HT1080 (cell line): ENCODE measurements at places on chromosomes 6 and 20. TPM values are rescaled to one million over a fixed set of nuclear protein-coding genes. Genes with fewer than 3 reads are reported as not detected.
A peak's percentile ranks its signal among the peaks of the same experiment; 100 is the strongest.

GRCh38 chr6:110748453-110748852 lies 66.8 kb downstream of the CDK19 start:
- no peak for DNase-seq

GRCh38 chr6:106750142-106750918 lies 121.0 kb downstream of the QRSL1 start:
- DNase-seq, result no peak

GRCh38 chr6:69917834-69918233 lies 51.5 kb downstream of the COL19A1 start:
- peak; percentile 98 for DNase-seq

- no peak for DNase-seq
Observed at GRCh38 chr6:27593861-27594260, 121.0 kb upstream of the ZNF184 start.

DNA sequence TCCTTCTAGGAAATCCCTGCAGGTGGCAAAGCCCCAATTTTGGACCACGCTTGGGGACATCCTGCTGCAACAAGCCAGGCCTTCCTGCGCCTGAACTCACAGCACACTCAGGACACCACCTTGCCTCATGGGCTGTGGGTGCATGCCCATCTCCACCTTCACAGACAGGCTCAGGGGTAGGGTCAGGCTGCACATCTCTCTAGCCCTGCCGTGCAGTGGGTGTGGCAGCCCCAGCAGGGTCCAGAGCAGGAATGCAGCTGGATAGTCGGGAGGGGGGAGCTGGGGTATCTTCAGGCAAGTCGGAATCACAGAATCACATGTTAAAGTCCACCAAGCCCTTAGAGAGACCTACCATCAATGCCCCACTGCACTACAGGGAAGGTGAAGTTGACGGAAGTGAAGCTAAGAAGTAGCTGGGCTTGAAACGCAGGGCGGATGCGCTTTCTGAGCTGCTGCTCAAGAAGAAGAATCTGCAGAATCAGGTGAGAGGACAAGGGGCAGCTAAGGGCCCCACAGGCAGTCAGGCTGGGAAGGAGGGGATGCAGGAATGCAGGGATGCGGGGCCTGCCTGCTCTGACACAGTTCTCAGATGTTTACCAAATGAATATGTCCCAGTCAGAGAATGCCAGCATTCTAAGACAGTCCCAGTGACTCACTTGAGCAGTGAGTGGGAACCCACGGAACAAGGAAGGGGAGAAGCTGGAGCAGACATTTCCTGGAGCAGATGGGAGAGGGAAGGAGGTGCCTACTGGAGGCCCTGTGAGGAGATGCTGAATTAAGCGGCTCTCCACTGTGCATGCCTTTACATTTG lies 11.3 kb downstream of the SERPINB6 start:
- DNase-seq, result peak; percentile 77

DNA sequence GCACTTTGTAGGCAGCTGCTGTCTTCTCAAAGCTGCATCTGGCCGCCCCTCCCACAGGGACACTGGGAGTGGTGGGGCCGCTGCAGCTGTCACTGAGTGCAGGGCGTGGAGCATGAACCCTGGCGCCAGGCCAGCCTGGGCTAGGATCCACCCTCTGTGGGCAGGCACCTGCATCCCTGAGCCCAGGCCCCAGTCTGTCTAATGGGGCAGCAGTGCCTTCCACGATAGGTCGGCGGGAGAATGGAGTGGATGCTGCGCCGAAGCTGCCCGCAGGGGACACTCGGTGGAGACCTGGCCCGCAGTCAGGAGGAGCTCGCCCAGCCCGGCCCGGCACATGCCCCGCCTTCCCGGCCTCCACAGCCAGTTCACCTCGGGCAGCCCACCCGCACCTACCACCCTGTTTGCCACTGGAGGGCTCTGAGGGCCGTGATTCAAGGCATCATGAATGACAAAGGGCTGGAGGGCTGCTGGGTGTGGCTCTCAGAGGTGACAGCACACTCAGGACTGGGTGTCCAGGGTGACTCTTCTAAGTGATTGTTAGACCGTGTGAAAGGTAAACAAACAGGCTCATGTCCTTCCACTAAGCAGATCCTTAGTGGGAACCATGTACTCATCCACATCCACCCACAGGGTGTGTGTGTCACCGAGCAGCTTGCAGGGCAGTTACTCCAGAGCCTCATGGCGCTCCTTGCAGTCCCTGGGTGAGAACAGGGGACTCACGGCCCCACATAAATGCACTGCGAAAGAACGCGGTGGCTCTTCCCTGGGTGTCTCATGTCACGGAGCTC lies 133.9 kb downstream of the AGPAT4 start:
- DNase-seq, result no peak

Gene FAM83B
- total RNA-seq, result not detected in 2 replicates

Gene HLA-DPA1
- total RNA-seq, result 2.2 and 8.9 TPM in 2 replicates
